ENCODE measurements at places on chromosomes 2 and 18.

DNA sequence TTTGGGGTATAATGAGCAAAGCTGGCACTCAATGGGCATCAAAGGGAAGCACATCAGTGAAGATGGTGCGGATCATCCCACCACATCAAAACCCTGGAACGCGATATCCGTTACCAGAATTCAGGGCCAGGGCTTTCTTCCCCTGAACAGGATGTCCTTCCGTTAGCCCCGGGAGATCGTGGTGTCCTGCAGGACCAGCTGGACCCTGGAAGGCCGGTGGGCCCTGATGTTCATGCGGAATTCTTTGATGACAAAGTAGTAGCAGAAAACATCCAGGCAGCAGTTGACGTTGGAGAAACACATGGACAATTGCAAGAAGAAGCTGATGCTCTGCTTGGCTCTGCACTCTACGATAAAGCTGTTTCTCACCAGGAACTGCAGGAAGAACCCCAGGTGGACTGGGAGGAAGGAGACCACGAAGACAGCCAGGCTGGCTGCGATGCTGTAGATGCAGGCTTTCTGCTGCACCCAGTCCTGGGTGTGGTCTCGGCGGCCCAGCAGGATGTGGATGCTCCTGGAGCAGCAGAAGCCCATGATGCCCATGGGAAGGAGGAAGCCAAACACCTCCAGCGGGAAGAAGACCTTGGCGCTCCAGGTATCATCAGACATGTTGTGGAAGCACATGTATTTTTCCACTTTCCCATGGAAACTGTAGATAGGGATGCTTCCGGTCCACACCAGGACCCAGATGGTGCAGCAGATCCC, 15.0 kb downstream of the GPR55 start:
- DNase-seq: no peak

DNA sequence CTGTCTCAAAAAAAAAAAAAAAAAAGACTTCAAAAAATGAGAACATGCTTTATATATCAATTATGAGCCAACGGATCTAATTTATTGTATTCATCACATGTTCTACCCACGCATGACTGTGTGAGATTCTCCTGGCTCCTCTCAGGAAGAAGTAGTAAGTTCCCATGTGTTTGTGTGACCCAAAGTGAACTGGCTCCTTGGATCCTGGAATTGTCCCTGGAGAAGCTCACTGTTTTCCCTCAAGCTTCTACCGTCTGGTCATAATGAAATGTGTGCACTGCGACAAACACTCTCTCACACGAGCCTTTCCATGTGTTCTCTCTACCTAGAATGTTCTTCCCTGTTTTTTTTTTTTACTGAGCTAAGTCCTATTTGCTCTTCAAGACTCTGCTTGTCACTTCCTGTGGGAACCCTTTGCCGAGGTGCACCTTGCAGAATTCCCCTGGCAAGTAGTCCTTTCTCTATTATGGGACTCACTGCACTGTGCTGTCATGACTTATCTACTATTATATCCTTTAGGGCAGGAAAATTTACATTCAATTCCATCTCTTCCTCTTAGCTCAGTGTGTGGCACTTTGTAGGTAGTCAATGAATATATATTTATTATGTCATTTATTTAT, 83.2 kb upstream of the THOC1 start:
- no peak for DNase-seq

DNA sequence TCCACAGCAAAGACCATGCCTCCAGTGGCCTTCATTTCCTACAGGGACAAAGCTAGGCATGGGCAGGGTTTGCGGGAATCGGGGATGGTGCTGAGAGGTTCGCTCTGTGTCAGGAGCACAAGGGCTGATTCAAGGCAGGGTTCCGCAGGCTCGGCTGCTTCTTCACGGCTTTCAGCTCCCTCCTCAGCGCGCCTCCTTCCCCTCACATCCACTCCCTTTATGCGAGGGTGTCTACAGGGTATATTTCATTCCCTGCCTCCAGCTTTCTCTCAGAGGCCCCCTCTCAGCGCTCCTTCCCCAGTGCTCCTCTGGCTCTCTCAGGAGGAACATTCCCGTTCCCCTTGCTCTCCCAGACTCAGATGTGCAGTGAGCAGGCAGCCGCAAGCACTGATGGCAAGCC, 78.7 kb upstream of the ASB18 start:
- DNase-seq: no peak

DNA sequence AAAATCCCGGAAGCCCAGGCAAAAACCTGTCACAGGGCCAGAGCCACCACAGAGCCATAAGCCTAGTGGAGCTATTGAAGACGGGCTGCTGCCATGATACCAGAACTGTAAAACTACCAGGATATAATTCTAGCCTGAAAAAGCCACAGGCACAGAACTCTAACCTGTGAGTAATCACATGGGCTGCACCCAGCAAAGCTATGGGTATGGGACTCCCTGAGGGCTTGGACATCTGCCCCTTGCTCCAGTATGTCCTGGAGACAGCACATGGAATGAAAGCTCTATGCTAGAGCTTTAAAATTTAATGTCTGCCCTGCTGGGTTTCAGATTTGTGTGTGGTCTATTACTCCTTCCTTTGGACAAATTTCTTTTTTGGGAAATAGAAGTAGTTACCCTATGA, 2183.6 kb upstream of the CELF4 start:
- DNase-seq: no peak

DNA sequence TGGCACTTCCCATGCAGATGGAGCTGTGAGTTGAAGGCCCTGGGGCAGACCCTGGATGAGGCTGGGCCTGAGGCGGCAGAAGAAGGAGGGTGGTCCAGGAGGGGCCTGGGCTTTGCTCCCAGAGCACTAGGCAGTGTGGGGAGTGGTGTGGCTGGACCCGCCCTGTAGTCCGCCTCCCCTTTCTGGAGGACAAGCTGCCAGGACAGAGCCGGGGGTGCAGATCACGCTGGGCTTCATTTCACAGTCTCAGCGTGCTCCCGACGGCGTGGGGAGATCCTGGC, 49.8 kb downstream of the PTGR3 start:
- DNase-seq: no peak

DNA sequence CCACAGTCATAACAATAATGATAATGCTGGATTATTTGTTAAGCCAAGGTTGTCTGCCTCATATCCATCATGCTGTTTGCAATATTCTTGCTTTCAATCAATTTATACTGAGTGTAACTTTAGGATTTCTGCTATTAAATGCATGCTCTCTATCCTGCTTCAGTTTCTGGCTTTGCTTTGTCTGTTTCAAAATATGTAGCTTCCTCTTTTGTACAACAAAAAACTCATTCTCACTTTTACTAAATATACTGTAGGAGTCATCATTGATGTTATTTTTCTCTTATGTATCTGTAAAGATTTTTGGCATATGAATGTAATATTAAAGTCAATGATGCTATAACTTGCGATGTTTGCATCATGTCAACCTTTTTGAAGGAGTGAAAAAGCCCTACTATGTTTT, 149.3 kb downstream of the GPD2 start:
- DNase-seq: no peak

GRCh38 chr2:215535741-215536140, 99.9 kb upstream of the FN1 start:
- no peak for DNase-seq

DNA sequence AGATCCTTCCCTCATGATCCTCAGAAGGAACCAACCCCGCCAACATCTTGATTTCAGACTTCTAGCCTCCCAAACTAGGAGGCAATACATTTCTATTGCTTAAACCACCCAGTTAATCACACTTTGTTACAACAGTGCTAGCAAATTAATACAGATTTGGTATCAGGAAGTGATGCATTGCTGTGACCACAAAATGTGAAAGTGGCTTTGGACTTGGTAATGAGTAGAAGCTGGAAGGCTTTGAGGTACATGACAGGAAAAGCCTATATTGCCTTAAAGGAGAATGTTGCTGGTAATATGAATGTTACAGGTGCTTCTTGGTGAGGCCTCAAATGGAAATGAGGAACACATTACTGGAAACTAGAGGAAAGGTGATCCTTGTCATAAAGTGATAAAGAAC, 260.3 kb downstream of the SATB2 start:
- DNase-seq: no peak

All from hepatic stellate cell (primary cell).